Vein endothelial cell (primary cell): ENCODE measurements at places on chromosomes 5 and 9. TPM values are rescaled to one million over a fixed set of nuclear protein-coding genes. Genes with fewer than 3 reads are reported as not detected.

Gene SEMA6A
- total RNA-seq = 5.4 and 9.5 TPM in 2 replicates

Gene CDH6
- not detected in 2 replicates for total RNA-seq

Gene ITGA2
- 115 and 159 TPM in 2 replicates for total RNA-seq

Gene OBP2B
- total RNA-seq = not detected in 2 replicates

Gene ECSCR
- 329 and 359 TPM in 2 replicates for total RNA-seq

Gene OLFML2A
- 1.1 and 3.3 TPM in 2 replicates for total RNA-seq

Gene TXNDC8
- not detected in 2 replicates for total RNA-seq

Gene SLC1A1
- 20.2 and 24.5 TPM in 2 replicates for total RNA-seq

Gene TUBB4B
- 199 and 241 TPM in 2 replicates for total RNA-seq

Gene IL3
- not detected in 2 replicates for total RNA-seq

Gene FOXD1
- under 0.01 and 0.10 TPM in 2 replicates for total RNA-seq

Gene HEMGN
- total RNA-seq = not detected in 2 replicates

Gene TRPM3
- total RNA-seq = under 0.01 and 0.48 TPM in 2 replicates

Gene BAAT
- total RNA-seq = 0.10 TPM in 1 of 2 replicates, not detected in the other

Gene CREB3
- 51.3 and 60.4 TPM in 2 replicates for total RNA-seq

Gene NMUR2
- total RNA-seq = not detected in 2 replicates

Gene ZNF366
- total RNA-seq = 3.6 and 18.2 TPM in 2 replicates

Gene SOHLH1
- not detected in 2 replicates for total RNA-seq

Gene BTNL9
- 0.19 and 2.0 TPM in 2 replicates for total RNA-seq

Gene FUT7
- total RNA-seq = not detected in 2 replicates

Gene RARS1
- total RNA-seq = 167 and 178 TPM in 2 replicates

Gene PLGRKT
- total RNA-seq = 12.1 and 17.9 TPM in 2 replicates

Gene LHX3
- not detected in 2 replicates for total RNA-seq

Gene SLC46A2
- not detected in 2 replicates for total RNA-seq

Gene FGD3
- 0.19 TPM in 1 of 2 replicates, not detected in the other for total RNA-seq

Gene HCN1
- total RNA-seq = not detected in 2 replicates

Gene MARCOL
- total RNA-seq = not detected in 2 replicates

Gene PCDHGA10
- 8.8 and 9.6 TPM in 2 replicates for total RNA-seq

Gene PCDHGB3
- total RNA-seq = 6.5 and 8.8 TPM in 2 replicates

Gene IZUMO3
- total RNA-seq = not detected in 2 replicates

Gene ARAP3
- total RNA-seq = 45.8 and 84.3 TPM in 2 replicates

Gene TAF11L5
- total RNA-seq = not detected in 2 replicates

Gene MYOZ3
- under 0.01 and 1.1 TPM in 2 replicates for total RNA-seq

Gene CNOT8
- 69.2 and 73.0 TPM in 2 replicates for total RNA-seq

Gene ARSI
- under 0.01 and 0.19 TPM in 2 replicates for total RNA-seq

Gene SGCD
- under 0.01 and 0.19 TPM in 2 replicates for total RNA-seq

Gene SOX30
- total RNA-seq = not detected in 2 replicates

Gene PAEP
- total RNA-seq = not detected in 2 replicates

Gene SEMA4D
- 5.1 and 6.9 TPM in 2 replicates for total RNA-seq

Gene SLC23A1
- not detected in 2 replicates for total RNA-seq

Gene IFNA21
- total RNA-seq = not detected in 2 replicates

Gene HAND1
- not detected in 2 replicates for total RNA-seq

Gene C1QTNF2
- 0.10 TPM in 1 of 2 replicates, not detected in the other for total RNA-seq

Gene RNF183
- not detected in 2 replicates for total RNA-seq

Gene STPG3
- total RNA-seq = not detected in 2 replicates

Gene C5orf58
- total RNA-seq = not detected in 2 replicates

Gene FBP1
- 3.2 and 3.3 TPM in 2 replicates for total RNA-seq

Gene TMOD1
- total RNA-seq = 1.1 and 2.0 TPM in 2 replicates

Gene PCDHGB5
- total RNA-seq = 22.4 and 26.1 TPM in 2 replicates

Gene RAD17
- total RNA-seq = 11.4 and 19.5 TPM in 2 replicates

Gene FBLL1
- total RNA-seq = 0.57 and 0.65 TPM in 2 replicates

Gene IL9
- total RNA-seq = not detected in 2 replicates

Gene FOXD4L5
- not detected in 2 replicates for total RNA-seq

Gene GAS1
- total RNA-seq = 1.5 and 1.6 TPM in 2 replicates
